ENCODE measurements at places on chromosomes 12 and 14.

DNA sequence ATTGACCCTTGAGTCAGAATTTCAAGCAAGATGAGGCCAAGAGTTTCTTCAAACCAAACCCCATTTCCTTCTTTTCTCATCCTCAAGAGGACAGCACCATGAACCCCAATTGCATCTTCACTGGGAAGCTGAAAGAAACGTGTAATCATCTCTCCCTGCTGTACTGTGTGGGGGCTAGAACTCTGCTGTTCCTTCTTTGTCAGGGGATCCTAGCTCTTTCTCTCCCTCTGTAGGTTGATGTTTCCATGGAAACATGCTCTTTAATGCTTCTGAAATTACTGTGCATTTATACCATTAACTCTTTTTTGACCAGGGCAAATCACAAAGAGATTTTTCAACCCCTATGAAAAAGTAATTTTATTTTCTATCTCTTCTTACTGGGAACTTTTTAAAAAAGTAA is 295.1 kb downstream of the GRIN2B start:
- no peak for DNase-seq

DNA sequence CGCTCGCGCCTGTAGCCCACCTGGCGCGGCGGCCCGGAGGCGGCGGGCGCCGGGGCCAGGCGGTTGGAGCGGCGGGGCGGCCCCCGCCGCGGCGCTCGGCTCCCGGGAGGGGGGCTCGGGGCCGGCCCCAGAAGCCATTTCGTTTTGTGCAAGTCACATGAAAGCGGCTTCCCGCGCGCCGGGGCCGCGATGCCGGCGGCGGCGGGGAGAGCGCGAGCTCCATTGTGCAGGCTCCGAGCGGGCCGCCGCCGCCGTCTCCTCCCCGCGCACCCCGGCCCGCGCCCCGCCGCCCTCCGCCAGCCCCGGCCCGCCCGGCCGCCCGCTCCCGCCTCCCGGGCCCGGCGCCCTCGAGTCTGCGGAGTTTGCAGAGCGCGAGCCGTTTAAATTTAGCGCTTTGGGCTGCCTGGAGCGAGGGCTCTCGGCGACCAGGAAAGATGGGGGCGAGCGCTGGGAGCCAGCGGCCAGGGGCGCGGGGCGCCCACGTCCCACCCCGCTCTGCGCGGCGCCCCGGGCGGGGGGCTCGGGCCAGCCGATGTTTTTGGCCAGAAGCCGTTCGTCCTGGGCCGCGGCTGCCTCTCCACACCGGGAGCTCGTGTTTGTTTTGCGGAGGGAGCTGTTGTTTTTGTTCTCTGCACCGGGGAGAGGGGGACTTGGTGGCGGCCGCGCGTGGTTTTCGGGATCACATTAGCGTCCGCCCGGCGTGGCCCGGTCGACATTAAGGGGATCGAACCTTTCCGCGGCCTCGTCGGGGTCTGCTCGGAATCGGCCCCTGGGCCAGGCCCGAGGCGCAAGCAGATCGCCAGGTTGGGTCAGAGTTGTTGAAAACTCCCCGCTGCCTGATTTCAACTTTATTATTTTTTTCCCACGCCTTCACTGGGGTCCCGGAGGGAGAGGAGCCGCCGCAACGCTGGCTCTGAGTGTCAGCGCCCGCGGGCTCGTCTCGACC is 982 bp downstream of the BCL7A start:
- peak; percentile 32 for DNase-seq

GRCh38 chr12:100794441-100795173 is at the start of gene ANO4:
Gene ANO4 (plus strand): TSS chr12:100794776. CDS start chr12:100901786, 107,010 bp downstream.
- no peak for DNase-seq

DNA sequence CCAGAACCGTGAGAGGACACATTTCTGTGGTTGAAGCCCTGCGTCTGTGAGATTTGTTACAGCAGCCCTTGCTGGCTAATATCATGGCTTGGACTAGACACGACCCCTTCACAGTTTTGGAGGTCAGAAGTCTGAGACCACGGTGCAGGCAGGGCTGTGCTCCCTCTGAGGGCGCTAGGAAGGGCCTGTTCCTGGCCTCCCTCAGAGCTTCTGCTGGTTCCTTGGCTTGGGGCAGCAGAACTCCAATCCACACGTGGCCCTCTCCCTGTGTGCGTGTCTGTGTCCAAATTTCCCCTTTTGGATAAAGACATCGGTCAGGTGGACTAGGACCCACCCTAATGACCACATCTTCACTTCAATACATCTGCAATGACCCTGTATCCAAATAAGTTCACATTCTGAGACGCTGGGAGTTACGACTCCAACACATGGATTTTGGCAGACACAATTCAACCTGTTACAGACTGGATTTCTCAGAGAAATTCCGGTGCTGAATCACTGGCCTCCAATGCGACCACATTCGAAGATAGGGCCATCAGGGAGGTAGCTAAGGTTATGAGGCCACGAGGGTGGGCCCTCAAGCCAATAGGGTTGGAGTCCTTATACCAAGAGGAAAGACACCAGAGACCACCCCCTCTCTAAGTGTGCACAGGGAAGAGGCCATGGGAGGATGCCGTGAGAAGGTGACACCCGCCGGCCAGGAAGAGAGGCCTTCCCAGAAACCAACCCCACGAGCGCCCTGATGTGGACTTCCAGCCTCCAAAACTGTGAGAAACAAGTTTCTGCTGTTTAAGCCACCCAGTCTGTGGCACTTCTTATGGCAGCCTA is 43.6 kb upstream of the PPP2R5C start:
- DNase-seq = no peak

DNA sequence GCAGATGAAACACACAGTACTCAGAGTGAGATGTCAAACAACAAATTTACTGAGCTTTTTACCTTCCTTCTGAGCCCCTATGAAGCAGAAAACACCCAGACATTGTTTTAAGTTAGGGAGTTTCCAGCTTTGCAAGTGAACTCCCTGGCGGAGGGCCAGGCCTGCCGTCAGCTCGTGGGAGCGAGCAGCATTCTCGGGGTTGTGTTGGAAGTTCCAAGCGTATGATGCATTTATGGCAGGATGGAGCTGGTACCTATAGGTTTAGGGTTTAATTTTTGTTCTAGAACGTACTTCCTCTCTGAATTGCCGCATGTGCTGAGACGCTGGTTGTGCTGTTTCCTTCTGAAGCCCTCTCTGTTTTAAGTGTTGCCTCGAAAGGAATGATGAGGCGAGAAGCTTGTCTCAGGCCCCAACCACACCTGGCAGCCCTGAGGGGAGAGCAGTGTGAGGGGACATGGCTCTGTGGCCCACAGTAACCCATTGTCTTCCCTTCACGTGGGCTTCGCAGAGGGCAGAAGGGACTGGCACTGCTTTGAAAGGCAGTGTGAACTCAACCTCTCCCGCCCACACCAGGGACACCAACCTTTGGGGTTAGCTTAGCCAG is 76.6 kb downstream of the SSPN start:
- peak; percentile 50 for DNase-seq

GRCh38 chr12:5416571-5416970 is 15.3 kb upstream of the NTF3 start:
- DNase-seq = no peak

DNA sequence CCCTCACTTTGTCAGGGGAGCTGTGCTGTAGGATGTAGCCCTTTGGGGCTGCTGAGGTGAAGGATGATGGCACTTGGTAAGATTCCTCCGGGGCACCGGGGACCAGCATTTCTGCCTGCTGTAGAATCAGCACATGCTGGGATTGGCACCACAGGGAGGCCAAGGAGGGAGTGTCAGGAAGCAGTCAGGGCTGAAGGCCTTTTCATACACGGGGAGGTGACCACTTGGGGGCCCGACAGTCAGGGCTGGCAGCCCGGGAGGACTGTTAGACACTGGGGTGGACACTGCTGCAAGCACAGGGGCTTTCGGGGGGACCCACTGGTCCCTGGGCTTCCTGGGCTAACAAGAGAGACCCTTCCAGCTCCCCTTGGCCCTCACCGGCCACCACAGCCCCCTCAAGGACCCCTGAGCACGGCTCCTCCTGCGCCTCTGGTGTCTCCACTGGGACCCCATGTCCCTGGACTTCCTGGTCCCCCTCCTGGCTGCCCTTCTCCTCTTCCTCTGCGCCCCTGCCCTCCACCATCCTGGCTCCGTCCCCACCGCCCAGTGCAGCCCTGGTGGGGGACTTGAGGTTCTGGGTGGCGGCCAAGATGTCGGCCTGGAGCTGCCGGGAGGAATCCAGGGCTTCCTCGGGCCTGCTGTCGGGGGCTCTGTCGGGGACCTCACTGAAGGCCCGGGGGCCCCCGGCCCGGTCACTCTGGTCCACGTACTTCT is 6.5 kb downstream of the TMEM119 start:
- DNase-seq = no peak

- no peak for DNase-seq
These were observed 130.3 kb upstream of the EGLN3 start for GRCh38 chr14:34081101-34081575.

- DNase-seq = no peak
These were observed 648.1 kb downstream of the BCL11B start for GRCh38 chr14:98623788-98624415.

GRCh38 chr14:97924922-97925613 is 1127.9 kb downstream of the VRK1 start:
- DNase-seq = no peak

DNA sequence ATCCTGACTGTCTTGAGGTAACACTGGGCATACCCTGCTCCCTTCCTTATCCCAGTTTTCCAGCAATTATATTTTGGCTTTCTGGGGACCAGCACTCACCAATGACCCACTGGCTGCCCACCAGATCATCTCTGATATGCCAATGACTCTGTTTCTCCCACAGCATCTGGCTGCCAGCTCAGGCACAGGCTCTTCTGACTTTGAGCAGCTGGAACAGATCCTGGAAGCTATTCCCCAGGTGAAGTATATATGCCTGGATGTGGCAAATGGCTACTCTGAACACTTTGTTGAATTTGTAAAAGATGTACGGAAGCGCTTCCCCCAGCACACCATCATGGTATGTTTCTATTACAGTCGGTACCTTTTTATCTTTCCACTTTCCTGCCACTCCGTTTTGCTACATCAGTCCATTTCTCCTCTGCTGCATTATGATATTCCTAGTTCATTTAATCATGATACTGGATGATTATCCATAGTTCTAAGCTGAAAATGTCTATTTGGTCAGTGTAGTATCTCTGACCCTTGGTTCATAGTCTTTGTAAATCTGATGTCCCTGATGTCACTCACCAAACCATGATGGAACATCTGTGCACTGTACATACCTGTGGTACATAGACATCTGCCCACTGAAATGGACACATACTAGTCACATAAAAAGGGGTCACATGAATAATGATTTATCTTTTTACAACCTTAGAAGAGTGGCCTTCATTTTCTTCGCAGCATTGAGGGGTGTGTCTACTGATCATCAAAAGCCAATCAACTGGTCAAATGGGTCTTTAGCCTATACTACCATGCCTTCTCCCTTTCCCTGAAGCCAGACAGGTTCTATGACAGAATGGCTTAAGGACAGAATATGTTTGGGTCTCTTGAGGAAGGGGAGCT is 3.3 kb downstream of the GMPR2 start:
- no peak for DNase-seq

- DNase-seq = no peak
These were observed 4.0 kb downstream of the PNN start for GRCh38 chr14:39179042-39179441.

DNA sequence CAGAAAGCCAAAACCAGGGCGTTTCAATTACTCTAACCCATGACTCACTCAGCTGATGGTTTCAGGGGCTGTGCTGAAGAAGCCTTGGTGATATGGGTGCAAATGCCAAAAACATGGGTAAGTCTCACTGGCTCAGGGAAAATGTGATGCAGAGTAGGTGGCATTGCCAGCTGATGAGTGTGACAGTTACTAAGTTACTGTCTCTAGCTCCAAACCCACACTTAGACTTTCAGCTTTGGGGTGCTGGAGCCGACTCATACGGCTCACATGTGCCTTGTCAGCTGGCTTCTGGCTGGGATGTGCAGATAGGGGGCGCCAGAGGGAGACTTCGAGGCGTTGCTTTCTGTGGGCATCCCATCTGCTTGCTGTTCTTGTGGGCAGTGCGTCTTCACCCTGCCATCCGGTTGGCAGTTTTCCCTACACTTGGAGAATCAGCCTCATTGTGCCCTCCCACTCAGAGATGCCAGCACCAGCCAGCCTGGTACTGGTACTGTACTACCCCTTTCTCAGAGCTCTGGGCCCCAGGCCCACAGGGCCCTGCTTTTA is 11.1 kb upstream of the KRT7 start:
- peak; percentile 70 for DNase-seq

DNA sequence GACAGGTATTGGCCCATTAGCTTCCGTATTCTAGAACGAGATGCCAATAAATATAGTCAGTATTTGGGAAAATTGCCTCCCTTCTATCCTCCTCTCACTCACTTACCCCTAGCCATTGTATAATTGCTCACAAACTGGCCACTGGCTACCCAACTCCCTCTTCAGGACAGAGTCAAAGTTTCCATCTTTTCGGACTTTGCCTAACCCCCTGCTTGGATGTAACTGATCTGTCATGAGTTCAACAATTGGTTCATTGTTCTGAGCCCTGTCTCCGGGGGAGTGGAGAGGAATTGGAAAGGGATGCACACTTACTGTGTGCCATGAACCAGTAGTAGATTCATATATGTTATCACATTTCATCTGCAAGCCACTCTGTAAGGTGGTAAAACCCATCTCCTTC is 12.2 kb downstream of the MYRFL start:
- no peak for DNase-seq

- DNase-seq = no peak
These were observed 147.3 kb downstream of the CCDC59 start for GRCh38 chr12:82210882-82211281.

GRCh38 chr14:52400846-52401245 is 86.7 kb downstream of the PTGER2 start:
- DNase-seq = peak; percentile 32

DNA sequence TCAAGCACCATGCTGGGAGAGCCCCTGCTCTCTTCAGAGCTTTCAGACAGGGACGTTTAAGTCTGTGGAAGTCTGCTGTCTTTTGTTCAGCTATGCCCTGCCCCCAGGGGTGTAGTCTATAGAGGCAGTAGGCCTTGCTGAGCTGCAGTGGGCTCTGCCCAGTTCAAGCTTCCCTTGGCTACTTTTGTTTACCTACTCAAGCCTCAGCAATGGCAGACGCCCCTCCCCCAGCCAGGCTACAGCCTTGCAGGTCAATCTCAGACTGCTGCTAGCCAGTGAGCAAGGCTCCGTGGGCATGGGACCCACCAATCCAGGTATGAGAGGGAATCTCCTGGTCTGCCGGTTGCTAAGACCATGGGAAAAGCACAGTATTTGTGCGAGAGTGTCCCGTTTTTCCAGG is 37.4 kb upstream of the C12orf71 start:
- DNase-seq = no peak

- DNase-seq = no peak
These were observed 797.1 kb downstream of the NRXN3 start for GRCh38 chr14:78967111-78967809.

DNA sequence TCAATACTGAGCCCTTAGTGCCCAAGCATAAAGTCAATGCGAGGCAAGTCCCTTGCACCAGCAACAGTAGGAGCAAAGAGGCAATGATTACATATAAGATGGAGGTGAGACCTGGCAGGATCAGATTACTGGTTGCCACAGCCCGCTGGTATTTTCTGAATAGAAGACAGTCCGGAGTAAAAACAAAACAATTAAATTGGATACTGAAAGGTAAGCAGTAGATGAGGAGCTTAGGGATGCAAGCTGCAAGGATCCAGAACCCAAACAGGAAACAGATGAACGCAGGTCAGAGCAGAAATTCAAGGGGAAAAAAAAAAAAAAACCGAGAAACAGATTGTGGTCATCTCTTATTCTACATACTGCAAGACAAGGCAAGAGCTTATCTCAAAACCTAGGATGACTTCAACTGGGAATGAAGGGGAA is 119.6 kb downstream of the MED13L start:
- no peak for DNase-seq

All from inflammatory macrophage (primary cell).